Activated CD4-positive, alpha-beta T cell treated with anti-CD3 and anti-CD28 coated beads, Interleukin-2, amount 50 U/mL, for 16 hours (primary cell): ENCODE measurements at places on chromosomes 1 and 21.
A peak's percentile ranks its signal among the peaks of the same experiment; 100 is the strongest.

DNA sequence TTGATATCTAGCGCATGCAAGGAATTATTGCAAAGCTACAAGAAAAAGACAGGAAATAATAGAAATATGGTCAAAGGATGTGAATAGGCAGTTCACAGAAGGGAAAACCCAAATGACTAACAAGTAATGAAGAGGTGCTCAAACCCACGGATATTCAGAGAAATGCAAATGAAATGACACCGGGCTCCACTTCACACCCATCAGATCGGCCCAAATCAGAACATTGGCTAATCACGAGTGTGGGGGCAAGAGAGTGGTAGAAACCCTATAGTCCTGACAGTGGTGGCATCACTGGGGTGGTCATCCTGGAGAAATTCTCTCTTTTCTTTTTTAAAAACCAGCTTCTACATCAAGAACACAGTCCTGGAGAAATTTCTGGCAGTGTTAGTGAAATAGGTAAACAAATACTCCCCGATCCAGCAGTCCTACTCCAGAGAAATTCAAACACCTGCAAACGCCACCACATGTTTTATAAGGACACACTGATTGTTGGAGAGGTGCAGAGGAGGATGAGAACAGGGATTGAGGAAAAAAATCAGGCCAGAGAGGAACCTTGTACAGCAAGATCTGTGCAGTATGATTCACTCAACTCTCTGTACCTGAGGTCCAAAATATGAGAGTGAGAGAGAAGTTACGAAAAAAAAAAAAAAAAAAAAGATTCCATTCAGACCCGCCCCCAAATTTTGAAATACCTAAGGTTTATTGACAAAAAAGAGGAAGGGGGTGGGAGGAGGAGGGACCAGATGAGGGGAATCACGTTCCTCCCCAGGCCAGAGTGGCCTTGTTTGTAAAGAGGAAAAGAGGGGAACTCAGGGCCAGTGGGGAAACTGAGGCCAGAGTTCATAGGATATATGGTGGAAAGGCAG lies 9.2 kb upstream of the TNFRSF1B start:
- peak; percentile 85 for DNase-seq

GRCh38 chr1:234595899-234596298 lies 14.1 kb downstream of the IRF2BP2 start:
- no peak for DNase-seq

DNA sequence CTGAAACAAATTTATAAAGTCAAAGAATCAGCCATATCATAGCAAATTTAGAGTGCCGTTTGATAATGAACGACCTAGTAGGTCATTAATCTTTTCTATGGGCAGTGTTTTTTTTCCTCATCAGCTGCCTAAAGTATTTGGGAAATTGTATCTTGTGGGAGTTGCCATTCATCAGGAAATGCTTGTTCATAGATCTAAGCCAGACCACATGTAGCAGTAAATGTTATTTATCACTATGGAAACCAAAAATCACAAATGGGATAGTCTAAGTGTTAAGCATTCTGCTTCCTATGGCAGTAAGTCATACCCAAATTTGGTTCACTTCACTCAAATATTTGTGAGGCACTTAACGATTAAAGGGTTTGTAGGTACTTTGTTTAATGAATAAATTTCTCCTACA lies 52.9 kb downstream of the LRRC8D start:
- no peak for DNase-seq

GRCh38 chr1:243471026-243471685 lies 215.3 kb downstream of the SDCCAG8 start:
- no peak for DNase-seq

GRCh38 chr1:14010476-14010875 lies 310.5 kb downstream of the PRDM2 start:
- DNase-seq: no peak
